Frontal cortex (tissue), 4 donors: ENCODE measurements at places on chromosomes 11 and 22. TPM values are rescaled to one million over a fixed set of nuclear protein-coding genes. Genes with fewer than 3 reads are reported as not detected.

- no peak for DNase-seq
These were observed 6.6 kb downstream of the CERK start for GRCh38 chr22:46731246-46732040.

DNA sequence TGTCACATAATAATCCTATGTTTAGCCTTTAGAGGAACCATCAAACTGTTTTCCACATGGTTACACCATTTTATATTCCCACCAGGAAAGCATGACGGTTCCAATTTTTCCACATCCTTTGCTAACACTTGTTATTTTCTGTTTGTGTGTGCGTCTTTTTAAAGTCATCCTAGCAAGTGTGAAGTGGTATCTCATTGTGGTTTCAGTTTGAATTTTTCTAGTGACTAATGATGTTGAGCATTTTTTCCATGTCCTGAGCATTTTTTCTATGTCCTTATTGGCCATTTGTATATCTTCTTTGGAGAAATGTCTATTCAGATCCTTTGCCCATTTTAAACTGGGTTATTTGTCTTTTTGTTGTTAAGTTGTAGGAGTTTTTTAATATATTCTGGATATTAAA is 53.7 kb upstream of the DEPDC7 start:
- DNase-seq: no peak

DNA sequence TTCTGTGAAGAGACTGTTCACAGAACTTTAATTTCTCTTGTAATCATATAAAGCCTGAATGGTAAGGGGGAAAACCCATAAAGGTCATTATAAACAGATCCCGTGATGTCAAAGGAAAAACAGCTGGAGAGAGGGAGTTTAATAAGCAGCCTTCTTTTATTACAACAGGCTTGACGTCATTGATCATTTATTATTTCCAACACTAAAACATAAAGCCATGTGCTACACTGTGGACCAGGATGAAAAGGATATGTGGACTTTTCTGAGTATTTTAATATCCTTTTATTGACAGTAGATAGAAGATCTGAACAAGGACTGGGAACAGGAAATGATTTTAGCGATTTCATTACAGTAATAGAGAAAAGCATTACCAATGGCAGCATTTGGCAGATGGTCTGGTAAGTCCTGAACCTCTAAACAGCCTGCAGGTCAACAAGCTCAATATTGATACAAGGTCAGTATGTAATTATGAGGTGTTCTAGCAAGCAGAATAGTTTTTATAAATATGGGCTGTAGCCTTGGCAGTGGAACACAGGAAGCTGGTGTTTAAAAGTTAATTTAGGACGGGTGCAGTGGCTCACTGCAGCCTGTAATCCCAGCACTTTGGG is 25.1 kb upstream of the TPH1 start:
- DNase-seq: no peak

DNA sequence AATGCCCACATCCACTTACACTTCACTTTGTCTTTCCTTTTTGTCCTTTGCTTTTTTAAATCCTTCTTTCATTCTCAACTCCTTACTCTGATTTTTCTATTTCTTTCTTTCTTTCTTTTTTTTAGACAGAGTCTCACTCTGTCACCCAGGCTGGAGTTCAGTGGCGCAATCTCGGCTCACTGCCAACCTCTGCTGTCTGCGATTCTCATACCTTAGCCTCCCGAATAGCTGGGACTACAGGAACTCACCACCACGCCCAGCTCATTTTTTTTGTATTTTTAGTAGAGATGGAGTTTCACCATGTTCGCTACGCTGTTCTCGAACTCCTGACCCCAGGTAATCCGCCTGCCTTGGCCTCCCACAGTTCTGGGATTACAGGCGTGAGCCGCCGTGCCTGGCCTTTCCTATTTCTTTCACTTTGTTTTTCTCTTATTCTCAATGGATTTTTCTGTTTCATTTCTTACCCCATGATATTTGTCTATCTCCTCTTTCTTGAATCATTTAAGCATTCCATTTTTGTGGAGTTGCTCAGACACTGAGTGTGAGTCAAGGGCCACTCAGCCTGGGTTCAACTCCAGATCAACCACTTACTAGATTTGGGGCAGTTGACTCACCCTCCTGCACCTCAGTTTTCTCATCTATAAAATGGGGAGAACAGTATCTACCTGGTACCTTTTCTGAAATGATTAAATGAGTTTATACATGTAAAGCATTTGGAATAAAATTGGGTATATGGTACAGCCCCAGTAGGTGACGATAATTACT is 7.6 kb downstream of the KCNJ5 start:
- DNase-seq: no peak

- DNase-seq: no peak
These were observed 42.3 kb downstream of the SYTL2 start for GRCh38 chr11:85768473-85769146.

The ADM2 gene
- total RNA-seq: not detected

The FAM83F gene
- 0.41 TPM for total RNA-seq
